ENCODE measurements at places on chromosomes 7 and 10.

DNA sequence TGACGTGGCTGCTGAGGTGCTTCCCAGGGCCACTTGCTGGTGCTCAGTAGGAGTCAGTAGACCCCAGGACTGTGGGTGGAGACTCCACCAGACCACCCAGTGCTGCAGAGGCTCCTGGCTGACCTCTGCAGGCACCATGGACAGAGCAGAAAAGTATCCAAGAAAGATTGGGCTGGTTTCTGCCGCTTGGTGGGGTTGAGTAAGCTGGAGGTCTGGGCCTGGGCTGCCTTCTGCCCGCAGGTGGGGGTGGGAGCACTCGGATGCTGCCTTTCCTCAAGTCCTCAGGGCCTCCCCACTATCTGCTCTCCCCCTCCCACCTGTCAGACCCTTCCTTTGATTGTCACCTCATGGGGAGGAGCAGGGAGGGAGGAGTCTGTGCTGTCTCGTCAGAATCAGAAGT lies 91.6 kb downstream of the WDR37 start:
- DNase-seq = no peak

DNA sequence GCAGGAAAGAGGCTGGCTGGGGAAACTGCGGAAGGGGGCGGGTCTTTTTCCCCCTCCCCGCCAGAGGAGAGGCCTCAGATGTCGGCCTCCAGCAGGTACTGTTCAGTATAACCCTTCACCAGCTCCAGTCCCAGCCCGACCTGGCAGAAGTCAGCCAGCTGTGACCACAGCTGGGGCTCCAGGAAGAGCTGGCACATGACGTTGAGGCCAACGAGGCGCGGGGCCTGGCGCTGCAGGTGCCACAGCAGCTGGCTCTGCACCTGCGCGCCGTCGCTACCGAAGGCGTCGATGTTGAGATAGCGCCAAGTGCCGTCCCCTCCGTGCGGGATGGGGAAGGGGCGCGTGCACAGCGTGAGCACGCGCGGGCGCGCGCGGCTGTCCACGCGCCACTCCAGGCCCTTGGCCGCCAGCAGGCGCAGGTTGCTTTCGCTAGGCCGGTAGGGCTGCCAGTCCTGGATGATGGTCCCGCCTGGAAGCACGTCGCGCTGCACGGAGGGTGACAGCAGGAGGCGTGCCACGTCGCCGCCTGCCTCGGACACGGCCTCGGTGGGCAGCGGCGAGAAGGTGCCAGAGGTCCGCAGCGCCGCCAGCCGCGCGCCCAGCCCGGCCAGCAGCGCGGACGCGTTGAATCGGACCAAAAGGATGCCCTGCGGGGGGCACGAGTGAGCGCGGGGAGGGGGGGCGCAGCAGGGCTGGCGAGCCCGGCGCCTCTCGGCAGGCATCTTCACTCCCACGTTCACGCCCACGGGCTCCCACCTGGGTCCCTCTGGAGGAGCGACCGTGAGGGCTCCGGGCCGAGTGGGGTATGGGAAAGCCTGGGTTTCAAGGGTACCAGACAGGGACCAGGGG lies 6.9 kb upstream of the VGF start:
- DNase-seq = no peak

- no peak for DNase-seq
Observed at GRCh38 chr7:99910976-99911375, 8.4 kb downstream of the TRIM4 start.

DNA sequence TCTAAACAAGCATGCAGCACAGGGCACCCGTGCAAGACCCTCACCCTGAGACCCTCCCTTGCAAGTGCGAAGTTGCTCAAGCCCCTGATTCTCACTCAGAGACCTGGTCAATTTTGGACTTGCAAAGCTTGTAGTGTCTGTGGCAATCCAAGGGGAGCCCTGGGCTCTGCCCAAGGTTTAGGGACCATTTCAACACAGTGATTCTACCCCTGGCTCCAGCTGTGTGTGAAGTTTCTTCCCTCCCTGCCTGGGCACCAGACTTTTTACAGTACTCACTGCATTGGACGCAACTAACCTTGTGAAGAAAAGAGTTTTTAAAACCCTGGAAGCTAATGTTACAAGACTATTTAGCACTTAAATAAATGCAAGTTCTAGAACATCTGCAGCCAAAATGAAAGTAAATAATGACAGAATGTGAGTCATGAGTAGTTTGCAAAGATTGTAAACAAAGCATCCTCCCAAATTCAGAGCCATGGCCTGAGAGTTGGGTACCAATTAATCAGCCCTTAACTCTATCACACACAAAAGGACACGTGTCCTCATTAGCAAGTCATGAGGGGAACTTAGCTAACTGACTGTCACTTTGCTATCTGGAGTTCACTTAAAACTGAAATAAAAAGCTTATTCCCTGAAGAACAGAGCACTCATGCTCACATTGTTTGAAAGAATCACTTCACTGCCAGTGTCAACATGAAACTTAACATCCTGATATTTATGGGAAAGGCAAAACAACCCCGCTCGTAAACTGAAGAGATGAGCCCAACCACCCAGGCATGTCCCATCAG lies 48.1 kb downstream of the RGS10 start:
- DNase-seq = no peak

GRCh38 chr7:25831831-25832411 lies 320.1 kb upstream of the NFE2L3 start:
- DNase-seq = no peak

DNA sequence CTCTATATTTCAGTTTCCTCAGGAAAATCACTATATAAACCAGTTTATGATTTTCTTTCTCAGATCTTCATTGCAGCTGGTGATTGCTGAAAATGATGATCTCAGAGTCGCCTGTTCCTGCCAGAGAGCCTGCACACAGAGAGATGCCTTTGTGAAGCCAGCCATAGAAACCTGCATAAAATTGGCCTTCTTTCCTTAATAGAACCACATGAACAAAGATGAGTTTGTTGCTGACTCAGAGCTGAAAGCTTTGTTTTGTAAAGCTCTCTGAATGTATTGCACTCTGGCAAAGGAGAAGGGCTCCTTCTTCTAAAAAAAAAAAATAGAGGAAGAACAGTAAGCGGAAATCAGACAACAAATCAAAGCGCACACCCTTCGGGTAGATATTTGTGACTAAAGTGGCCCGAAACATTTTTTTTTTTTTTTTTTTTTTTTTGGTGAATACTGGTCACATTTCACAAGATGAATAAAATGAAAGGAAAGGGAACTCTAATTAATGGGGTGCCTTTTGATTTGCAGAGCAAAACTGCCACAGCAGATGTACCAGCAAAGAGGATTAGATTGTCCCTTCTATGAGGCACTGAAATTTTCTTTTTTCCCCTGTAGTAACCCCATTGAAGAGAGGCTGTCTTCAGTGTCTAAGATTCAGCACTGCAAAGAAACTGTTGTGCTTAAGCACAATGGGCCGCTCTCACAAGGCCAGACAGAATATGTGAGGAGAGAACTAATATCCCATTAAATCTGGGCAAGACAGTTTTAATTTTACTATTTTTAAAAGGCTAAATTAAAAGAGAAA lies 75.1 kb upstream of the PTPRZ1 start:
- no peak for DNase-seq

- DNase-seq = no peak
Observed at GRCh38 chr10:37733822-37734221, 123.6 kb downstream of the ZNF248 start.

GRCh38 chr7:142535123-142535779 lies 214.0 kb upstream of the PRSS1 start:
- DNase-seq = peak; percentile 15

DNA sequence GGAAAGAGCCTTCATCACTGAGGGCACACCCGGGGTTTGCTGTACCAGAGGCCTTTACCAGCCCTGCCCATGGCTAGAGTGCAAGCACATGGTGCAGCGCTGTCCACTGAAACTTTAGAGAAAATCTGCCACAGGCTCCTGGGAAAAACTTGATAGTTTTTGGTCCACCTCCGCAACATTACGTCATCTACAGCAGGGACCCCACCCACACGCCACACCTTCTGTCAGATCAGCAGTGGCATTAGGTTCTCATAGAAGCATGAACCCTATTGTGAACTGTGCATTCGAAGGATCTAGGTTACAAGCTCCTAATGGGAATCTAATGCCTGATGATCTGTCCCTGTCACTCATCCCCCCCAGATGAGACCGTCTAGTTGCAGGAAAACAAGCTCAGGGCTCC lies 2.5 kb upstream of the ODAD2 start:
- no peak for DNase-seq

DNA sequence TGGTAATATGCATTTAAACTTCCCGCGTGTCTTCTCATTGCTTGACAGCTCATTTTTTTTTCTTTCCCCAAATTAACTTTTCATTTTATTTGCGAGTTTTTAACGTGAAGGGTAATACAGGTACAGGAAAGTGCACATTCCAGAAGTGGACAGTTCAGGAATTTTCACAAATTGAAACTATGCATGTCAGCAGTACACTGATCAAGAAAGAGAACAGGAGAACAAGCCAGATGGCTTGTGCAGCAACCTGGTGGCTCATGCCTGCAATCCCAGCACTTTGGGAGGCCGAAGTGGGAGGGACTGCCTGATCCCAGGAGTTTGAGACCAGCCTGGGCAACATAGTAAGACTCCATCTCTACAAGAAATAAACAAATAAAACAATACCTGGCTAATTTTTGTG lies 28.5 kb downstream of the ARL5B start:
- DNase-seq = no peak

GRCh38 chr7:145394126-145394525 lies 558.3 kb upstream of the TPK1 start:
- no peak for DNase-seq

GRCh38 chr7:2209146-2209960 lies 23.4 kb downstream of the MAD1L1 start:
- peak; percentile 11 for DNase-seq

DNA sequence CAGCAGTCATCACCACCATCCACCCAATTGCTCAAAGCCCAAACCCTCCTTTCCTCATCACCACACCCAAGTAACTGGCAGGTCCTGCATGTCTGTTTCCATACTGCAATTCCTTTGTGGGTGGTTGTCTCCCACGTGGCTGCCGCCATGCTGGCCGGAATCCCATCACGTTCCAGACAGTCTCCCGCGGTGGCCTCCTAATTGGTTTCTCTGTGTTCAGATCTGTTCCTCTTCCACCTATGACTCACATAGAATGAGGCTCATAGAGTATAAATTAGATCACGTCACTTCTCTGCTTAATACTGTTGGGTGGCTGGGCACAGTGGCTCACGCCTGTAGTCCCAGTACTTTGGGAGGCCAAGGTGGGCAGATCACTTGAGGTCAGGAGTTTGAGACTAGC lies 813.0 kb downstream of the TYW1 start:
- no peak for DNase-seq

DNA sequence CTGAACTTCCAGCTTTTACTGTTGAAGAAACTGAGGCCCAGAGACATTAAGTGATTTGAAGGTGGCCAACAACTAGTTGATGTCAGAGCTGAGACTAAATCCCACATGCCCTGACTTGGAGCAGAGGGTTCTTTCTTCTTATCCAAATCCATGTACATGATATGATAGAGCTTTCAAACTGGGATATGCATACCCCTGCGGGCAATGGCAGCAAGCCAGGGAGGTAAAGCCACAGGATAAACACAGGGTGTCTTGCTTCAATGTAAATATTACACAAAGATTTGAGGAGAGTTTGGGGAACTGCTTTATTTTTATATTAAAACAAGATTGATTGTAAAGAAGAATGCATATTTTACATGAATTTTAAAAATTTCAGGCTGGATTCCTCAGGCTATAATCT lies 2.3 kb upstream of the LRRC72 start:
- DNase-seq = no peak

- no peak for DNase-seq
Observed at GRCh38 chr7:90610105-90610504, 14.0 kb downstream of the CDK14 start.

DNA sequence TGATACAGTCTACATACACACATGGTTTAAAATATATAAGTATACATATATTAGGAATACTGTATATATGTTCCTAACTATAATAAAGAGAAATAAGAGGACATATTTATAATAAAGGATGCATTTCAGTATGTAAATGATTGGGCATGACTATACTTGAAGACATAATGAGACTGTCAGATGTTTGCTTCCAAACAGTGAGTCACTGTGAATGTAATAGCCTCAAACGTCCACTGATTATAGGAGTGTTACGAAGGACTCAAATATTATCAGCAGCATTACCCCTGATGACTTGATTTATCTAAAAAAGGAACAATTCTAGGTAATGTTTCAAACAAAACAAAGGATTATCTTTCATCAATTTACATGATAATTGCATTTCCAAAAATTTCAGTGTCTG lies 39.9 kb upstream of the NRBF2 start:
- no peak for DNase-seq

GRCh38 chr7:3648276-3648675 lies 347.2 kb downstream of the SDK1 start:
- no peak for DNase-seq

GRCh38 chr10:46240684-46241565 lies 45.9 kb upstream of the ANTXRL start:
- no peak for DNase-seq

DNA sequence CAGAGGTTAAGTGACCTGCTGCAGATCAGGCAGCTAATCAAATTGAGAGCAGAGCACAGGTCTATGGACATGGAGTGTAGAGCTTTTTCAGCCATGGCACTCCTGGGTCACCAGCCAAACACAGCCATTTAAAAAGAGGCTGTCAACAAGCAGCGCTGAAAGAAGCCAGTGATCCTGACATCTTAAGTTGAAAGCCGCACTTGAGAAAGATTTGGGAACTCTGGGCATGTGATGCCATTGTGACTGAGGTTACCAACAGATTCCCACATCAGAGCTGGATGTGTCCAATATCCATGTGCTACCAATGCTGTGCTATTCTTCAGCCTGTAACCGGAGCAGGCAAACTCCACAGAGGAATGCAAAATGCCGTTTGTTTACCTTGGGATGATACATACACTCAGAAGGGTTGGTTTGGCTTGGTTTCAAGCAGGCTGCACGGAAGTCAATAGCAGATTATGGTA lies 56.2 kb upstream of the ABLIM1 start:
- DNase-seq = no peak

DNA sequence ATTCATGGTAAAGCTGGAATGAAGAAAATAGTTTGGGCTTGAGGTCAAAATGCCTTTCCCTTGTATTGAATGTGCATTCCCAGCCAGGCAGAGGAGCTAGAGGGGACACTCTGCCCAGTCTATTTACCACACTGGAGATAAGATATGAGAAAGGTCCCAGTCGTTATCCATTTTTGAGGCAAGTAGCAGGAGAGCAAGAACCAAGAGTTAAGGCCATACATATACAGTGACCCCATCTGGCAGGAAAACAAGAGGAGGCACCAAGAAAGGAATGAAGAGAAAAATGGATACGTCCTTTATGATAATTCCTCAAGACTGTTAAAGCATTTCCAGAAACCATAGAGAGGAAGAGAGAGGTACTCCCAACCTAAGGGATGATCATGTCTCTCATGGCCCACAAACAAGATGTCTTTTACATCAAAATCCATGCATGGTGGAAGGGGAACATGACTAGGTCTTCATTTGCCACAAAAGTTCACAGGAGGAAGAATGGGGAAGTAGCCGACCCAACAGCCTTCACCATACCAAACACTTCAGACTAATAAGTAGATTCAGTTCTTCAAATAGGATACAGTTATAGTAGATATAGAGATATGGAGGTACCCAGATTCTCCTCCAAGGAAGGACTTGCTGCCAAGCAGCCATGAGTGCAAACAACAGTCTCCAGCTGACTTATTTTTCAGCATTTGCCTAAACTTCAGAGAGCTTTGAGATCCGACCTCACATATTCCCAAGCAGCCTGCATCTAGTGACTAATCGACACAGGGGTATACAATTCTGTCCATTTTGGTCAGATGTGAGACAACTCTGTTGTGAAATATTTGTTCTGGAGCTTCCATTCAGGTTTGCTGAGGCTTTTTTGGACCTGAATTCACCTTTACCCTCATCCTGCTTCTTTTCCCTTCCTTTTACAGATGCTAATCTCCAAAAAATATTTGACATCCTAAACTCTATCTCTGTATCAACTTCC lies 61.1 kb upstream of the CCDC71L start:
- DNase-seq = no peak
